ENCODE measurements at places on chromosomes 3 and 15.

GRCh38 chr3:61899700-61900462 is 338.5 kb downstream of the PTPRG start:
- ATAC-seq = no peak

DNA sequence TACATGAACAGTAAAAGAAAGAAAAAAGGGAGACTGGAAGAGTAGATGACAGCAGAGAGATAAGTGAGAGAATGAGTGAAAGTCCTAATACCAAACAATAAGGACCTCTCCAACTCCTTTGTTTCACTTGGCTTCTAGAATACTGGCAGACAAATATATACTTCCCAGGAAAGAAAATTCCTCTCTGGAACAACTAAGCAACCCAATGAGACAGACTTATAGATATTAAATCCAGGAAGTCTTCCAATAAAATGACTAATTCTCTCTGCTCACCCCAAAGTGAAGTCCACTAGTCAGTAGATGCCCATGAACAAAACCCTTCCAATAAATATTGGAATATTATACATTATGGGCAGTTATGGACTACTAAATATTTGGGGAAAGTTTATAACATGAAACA is 114.2 kb downstream of the NEDD4 start:
- ATAC-seq = no peak

DNA sequence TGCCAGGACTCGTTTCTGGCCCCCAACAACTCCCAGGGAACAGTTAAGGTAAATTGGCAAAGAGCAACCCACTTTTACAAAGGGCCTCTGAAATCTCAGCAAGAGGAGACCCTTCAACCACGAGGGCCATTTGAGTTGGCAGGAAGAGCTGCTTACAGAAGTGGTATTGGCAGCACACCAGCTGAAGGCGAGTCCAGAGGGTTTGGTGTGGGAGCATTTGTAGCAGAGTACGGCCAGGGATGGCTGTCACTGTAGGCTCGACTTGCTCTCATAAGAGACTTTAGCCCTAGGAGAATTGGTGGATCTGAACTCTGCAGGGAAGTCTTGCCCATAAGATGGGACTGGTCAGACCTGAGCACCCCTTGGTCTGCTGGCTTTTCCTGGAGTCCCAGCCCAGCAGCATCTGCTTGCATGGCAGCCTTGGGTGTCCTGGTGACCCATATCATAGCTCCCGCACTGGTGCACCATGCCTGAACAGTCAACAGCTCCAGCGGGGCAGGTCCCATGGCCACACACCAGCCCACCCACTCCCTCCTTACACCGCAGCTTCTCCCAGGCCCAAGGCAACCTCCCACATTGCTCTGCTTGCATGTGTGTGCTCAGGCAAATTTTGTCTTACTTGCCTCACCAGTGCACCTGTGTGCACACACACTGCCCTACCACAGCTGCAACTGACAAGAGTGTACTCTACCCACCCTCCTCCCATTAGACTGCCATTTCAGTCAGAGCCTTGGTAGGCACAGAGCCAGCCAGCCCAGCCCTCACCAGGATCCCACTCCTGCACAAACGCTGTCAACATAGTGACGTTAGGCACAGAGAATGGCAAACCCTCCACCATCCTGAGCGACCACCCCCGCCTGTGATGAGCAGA is 861.6 kb upstream of the DPPA4 start:
- peak; percentile 59 for ATAC-seq

GRCh38 chr3:97691354-97691753 is 73.2 kb upstream of the ARL6 start:
- no peak for ATAC-seq

DNA sequence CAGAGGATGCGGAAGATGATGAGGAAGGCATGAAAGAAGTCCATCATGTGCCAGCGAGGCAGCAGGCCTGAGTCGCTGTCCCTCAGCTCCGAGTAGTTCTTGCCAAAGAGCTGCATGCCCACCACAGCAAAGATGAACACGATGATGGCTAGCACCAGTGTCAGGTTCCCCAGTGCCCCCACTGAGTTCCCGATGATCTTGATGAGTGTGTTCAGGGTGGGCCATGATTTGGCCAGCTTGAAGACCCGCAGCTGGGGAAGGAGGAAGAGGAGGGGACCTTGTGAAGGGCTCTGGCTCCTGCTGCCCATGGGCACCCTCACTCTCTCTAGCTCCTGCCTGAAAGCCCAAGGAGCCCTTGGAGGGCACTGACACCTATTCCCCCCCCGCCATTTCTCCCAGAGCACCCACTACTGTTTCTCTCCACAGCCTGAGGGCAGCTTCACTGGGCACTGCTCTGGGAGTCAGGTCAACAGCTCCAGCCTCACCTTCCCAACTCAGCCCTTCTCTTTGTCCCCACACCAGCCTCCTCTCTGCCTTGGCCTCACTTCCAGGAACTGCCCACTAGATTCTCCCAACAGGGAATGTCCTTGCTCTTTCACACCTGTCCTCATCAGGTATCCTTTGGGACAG is 63.6 kb downstream of the SCN5A start:
- ATAC-seq = no peak

- no peak for ATAC-seq
These were observed 9.2 kb downstream of the PLSCR4 start for GRCh38 chr3:146241523-146242240.

- ATAC-seq = no peak
These were observed 20.1 kb upstream of the TM2D3 start for GRCh38 chr15:101672298-101672697.

DNA sequence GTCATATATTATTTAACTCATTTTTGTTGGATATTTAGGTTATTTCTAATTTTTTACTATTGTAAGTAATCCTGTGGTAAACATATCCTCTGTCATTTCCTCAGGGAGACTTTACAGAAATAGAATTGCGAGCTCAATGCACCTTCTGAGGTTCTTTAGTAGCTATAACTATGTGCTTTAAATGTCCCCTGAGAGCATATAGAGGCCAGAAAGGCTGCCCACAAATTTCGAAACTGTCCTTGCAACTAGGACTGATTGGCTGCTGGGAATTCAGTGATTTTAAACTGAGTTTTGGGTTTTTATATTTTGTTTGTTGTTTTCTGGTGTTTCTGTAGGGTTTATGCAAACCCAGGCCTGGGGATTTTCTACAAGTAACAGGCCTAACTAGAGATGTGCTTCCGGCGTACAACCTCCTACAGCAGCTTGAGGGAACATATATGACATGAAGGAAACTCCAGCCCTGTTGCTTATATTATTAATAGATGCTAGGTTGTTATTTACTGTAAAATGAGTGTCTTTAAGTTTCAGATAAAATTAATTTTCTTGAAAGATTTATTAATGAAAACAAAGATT is 29.1 kb upstream of the P4HTM start:
- ATAC-seq = no peak

DNA sequence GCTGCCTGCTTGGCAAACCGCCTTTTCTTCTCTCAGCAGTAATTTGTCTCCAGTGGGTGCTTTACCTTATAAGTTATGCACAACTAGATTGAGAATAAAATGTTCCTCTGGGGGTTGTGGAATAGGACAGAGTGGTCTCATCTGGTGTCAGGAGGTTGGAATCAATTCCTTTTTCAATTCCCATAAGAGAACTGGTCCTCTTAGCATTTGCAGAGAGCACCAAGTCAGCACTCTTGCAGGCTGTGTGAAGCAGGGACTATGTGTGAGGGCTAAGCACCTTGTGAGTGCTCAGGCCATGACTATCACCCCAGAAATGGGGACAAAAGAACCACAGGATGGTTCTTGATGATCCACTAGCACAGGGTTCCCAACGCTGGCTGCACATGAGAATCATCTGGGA is 163.6 kb upstream of the UMPS start:
- peak; percentile 26 for ATAC-seq

- no peak for ATAC-seq
These were observed 138.6 kb downstream of the FBLN2 start for GRCh38 chr3:13687517-13687943.

DNA sequence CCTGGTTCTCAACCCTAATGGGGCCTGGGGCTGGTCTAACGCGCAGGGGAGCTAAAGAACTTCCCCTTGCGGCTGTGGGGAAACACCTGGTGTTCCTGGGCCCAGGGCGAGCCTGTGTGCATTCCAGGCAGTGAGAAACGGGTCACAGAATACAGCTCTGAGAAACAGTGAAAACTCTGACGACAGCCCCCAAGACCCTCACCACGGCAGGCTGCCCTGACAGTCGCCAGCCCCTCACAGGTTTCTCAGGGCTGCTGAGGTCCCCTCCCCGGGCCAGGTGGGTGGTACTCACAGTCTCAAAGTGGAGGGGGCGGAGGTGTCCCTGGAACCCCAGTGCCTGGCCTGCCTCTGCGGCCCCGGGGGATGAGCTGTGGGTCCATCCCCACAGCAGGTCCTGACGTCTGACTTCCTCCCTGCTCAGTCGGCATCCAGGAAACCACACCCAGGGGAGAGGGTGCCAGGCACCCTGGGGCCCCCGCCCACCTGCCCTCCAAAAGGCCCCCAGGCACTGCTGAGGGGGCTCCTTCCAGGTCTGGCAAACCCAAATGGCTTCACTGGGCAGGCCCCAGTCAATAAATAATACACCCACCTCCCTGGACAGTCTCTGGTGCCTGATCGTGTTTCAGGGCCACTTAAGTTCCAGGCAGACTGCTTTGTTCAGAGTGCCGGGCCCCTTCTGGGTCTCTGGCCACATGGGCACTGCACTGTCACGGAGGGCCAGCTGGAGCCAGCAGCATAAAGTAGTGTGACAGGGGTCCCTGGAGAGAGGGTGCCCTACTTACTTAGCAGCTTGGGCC is 57.7 kb downstream of the IQSEC1 start:
- ATAC-seq = peak; percentile 56

DNA sequence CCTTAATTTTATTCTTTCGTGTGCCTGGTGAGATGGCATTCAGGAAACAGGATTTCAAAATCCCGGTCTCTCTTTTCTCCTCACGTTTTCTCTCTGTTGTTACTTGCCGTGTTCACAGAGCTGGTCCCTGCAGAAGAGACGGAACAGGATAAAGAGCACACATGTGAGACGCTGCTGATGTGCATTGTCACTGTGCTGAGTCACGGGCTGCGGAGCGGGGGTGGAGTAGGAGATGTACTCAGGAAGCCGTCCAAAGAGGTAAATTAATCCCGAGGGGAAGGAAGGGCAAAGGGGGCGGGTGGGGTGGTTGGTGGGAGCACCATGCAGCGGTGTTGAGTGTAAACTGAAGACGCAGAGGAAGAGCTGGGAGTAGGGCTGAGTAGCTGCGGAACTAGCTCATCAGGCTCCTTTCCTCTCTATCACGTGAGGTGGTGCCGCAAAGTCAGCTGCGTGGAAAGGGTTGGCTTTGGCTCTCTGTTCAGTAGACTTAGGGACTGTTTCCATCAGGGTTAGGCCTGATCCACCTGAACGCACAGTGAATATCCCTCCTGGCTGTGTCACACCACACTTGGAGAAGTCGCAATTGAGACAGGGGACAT is 164.8 kb upstream of the BHLHE40 start:
- ATAC-seq = no peak

GRCh38 chr3:108833611-108834010 is 11.0 kb downstream of the TRAT1 start:
- ATAC-seq = peak; percentile 39

DNA sequence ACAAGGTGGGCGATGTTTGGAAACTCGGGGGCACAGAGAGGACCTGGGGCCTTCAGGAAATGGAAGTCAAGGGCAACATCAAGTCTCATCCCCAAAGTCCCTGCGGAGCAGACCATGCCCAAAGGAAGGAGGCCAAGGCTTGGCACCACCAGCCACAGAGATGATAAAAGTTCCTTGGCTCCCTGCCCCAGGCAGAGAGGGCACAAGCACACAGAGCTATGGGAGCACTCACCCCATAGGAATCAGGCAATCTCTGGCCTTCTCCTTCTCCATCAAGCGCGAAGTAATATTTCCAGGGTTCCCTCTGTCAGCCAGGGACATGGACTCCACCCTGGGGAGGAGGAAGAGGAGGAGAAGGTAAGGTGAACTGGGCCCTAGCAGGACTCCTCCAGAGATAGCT is 7.9 kb downstream of the ACAA1 start:
- ATAC-seq = no peak

DNA sequence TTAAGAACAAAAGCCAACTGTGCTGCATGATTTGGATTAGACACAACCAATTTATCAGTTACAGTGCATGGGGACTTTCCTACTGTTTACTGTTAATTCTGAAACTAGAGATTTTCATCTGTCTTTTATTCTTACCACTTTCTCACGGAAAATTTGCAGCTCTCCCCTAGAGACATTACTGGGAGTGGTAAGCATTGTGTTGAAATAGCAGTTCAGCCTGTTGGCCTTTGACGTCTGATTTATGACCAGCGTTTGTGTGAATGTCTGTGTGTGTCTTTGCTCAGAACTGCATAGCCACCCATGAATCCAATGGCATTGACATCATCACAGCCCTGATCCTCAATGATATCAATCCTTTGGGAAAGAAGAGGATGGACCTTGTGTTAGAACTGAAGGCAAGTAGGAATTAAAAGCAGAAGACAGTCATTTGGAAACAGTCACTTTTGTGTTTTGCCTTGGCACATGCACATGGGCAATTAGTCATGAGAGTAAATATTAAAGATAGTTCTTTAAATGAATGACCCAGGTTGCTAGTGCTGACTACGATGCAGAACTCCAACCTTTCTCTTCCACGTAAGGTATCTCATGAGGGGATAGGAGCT is 202.2 kb upstream of the BHLHE40 start:
- ATAC-seq = peak; percentile 92

- peak; percentile 76 for ATAC-seq
These were observed 256.7 kb upstream of the HES1 start for GRCh38 chr3:193879099-193879863.

DNA sequence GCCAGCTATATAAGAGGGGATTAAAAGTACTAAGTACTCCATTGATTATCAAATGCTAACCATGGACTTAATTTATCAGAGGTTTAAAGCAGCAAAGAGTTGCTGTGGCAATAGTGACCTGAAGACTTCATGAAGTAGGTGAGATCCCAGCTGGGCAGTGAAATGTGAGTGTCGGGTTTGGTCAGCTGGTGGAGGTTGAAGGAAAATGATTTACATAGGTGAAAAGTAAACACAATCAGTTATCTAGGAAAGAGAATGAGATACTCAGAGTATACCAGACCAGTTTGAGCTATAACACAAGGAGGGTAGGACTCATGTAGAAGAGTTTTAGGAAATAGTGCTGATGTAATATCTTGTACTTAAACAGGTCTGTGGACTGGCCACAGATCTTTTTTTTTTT is 16.5 kb upstream of the FBXO22 start:
- no peak for ATAC-seq

DNA sequence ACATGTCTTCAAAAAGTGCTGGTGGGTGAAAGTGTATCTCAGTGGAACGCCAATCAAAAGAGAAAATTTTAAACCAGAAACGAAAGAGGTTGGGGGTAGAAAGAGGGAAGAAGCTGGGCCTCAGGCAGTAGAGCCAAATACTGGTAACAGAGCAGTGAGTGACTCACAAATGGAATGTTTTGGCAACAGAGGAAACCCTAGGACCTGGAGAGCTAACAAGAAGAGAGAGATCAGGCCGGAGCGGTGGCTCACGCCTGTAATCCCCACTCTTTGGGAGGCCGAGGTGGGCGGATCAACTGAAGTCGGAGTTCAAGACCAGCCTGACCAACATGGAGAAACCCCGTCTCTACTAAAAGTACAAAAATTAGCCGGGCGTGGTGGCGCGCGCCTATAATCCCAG is 450.8 kb upstream of the NAALADL2 start:
- ATAC-seq = no peak

- no peak for ATAC-seq
These were observed 19.8 kb downstream of the IQSEC1 start for GRCh38 chr3:13053420-13053819.

- no peak for ATAC-seq
These were observed 111.5 kb downstream of the TBL1XR1 start for GRCh38 chr3:177085794-177086193.
